NCI-H345 (cell line): ENCODE measurements at places on chromosomes 7 and 10.
A peak's percentile ranks its signal among the peaks of the same experiment; 100 is the strongest.

GRCh38 chr7:156693627-156694026 is 53.1 kb downstream of the RNF32 start:
- no peak for DNase-seq

GRCh38 chr7:26034391-26034790 is 117.6 kb upstream of the NFE2L3 start:
- no peak for DNase-seq

GRCh38 chr10:89431977-89432376 is 17.6 kb downstream of the IFIT5 start:
- DNase-seq, result peak; percentile 7

- no peak for DNase-seq
These were observed 55.7 kb upstream of the SRPK2 start for GRCh38 chr7:105444342-105444987.

DNA sequence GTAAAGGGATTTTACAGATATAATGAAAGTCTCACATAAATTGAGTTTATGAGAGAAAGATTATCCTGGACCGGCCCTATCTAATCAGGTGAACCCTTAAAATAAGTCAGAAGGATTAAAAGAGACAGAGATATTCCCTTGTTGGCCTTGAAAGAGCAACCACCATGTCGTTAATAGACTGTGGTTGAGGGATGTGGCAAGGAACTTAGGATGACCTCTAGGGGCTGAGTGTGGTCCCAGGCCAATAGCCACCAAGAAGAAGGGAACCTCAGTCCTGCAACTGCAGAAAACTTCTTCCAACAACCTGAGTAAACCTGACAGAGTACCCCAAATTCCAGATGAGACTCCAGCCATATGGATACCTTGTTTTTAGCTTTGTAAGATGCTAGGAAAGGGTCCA is 121.5 kb downstream of the POLR1F start:
- DNase-seq, result no peak

DNA sequence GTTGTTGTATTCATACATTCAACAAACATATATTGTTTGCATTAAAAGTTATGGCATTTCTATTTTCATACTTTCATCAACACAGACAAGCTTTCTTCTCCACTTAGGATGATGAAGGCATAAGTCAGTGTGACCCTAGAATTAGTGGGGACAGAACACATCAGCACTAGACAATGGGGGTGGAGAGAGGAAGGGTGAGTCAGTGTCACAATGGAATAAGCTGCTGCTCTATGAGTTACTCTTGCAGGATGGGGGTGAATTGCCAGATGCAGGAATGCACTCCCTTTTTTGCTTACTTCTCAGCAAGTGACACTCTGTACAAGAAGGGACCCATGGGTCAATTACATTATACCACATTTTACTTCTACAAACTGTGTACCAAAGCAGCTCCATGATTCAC is 74.0 kb downstream of the DGKI start:
- DNase-seq, result no peak

- DNase-seq, result peak; percentile 55
These were observed 14.3 kb downstream of the GHRHR start for GRCh38 chr7:30977896-30978564.

DNA sequence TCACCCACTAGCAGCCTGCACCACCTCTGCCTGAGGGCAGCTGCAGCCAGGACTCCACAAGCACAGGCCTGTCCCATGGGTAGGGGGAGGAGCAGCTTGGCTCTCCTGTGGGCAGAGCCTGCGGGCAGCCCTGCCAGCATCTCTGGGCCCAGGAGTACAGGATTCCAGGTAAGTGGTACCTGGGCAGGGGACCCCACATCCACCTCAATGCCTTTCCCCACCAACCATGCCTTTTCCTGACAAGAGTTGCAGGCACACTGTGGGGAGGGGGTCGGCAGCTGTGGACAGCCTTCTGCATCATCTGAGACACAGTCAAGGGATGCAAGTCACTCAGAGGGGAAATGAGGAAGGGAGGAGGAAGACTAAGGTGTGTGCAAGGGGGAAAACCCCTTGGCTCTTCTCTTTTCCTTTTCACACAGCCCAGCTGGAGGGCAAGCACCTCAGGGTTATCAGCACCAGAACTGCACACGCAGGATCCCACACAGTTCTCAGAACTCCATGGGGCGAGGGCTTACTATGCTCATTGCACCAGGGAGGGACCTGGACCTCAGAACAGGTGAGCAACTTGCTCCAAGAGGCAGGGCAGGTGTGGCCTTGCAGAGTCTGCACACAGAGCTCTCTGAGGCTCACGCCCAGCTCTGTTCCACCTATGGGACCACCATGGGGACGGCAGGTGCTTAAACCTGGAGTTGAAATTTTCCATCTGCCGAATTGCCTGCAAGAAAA is 16.5 kb upstream of the ANTXRL start:
- no peak for DNase-seq

GRCh38 chr10:31679936-31680335 is 248.7 kb downstream of the ARHGAP12 start:
- DNase-seq, result no peak

DNA sequence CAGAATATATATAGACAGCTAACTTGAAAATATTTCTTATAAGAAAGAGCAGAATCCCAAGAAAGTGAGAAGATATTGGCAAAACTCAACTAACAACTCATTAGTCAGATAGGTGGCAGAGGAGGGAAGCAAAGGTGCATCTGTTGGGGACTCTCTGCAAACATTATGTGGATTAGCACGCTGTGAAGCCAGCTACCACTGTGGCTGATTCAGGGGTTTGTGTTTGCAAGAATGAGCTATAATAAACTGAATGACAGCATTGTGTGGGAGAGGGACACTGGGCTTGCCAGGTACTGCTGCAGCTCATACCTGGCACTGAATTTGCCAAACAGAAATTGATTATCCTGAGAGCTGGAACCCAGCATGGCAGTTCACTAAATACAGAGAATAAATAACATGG is 170.3 kb upstream of the MINDY3 start:
- no peak for DNase-seq

DNA sequence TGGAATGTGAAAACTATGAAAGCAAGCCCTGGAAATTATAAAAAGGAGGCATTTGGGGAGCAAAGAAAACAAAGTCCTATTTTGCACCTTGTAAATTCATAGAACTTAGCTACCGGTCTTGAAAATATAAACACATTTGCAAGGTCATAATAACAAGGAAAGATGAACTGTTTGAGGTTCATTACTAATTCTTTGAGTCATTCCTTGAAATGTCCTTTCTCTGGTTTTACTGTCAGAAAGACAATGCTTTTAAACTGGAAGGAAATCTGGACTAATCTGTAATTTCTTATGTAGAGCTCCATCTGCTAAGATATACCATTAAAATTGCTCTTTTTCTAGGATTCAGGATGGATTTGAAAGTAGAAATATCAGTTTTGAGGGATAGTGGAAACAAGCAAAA is 1.4 kb downstream of the ERLIN1 start:
- DNase-seq, result no peak

- DNase-seq, result no peak
These were observed 29.1 kb downstream of the EPC1 start for GRCh38 chr10:32317795-32318357.

- no peak for DNase-seq
These were observed 124.3 kb downstream of the SKIDA1 start for GRCh38 chr10:21401196-21401595.

DNA sequence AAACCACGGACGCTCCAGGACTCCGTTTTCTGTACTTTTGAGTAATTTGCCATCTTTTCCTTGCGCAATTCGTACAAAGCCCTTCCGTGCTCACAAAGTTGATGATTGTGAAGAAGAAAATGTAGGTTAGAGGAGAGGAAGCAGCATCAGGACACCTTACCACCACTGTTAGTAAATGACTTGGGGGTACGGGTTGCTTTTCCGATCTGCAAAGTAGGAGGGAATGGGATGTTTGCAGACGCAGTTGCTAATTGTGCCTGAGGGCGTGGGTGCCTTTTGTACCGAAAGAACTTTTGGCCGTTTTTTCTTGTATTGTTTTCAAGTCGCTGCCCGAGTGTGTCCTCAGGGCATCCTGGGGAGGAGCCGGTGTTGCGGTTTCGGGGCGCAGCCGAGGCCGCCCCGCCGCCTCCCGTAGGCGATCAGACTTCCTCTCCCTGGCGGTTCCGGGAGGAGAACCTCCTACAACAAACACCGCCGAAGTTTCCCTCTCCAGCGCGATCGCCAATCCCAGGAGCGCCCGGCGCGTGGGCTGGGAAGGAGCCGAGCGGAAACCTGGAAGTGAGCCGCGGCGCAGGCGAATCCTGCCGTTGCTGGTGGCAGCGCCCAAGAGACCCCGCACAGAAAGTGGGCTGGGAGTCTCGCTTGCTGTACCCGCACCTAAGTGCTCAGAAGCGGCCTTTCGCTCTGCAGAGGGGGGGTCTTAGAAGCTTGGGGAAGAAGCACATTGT is 1.0 kb downstream of the PRR15 start:
- DNase-seq, result no peak

GRCh38 chr10:23375366-23375765 is 30.8 kb upstream of the C10orf67 start:
- no peak for DNase-seq

DNA sequence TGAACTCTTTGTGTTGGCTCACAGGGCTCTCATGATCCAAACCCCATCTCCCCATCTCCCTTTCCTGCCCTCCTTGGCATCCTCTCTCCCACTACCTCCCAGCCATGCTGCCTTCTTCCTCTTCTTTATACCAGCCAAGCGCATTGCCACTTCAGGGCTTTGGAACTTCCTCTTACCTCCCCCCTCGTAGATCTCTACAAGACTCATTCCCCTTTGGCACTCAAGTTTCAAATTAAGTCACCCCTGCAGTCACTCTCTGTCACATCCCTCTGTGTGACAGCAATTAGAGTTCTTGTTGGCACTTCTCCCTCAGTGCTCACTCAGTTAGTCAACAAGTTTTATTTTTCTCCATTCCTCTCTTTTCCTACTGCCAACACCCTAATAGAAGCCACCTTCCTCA is 20.8 kb upstream of the NRP1 start:
- DNase-seq, result no peak

DNA sequence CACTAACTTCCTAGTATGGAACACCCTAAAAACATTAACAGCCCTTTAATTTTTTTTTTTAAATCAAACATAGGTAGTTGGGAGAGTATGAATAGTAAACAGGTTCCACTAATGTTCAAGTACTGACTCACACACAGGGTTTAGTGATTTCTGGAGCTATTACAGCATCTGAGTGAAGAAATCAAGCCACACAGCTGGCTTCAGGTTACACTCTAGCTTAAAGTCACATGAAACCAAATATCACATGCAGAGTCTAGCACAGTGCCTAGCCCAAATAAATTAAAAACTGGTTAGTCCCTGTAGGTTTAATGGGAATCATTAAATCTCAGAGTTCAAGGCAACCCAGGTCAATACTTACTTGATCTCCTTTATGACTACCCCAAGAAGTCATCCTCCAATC is 11.6 kb downstream of the PANK1 start:
- DNase-seq, result no peak

DNA sequence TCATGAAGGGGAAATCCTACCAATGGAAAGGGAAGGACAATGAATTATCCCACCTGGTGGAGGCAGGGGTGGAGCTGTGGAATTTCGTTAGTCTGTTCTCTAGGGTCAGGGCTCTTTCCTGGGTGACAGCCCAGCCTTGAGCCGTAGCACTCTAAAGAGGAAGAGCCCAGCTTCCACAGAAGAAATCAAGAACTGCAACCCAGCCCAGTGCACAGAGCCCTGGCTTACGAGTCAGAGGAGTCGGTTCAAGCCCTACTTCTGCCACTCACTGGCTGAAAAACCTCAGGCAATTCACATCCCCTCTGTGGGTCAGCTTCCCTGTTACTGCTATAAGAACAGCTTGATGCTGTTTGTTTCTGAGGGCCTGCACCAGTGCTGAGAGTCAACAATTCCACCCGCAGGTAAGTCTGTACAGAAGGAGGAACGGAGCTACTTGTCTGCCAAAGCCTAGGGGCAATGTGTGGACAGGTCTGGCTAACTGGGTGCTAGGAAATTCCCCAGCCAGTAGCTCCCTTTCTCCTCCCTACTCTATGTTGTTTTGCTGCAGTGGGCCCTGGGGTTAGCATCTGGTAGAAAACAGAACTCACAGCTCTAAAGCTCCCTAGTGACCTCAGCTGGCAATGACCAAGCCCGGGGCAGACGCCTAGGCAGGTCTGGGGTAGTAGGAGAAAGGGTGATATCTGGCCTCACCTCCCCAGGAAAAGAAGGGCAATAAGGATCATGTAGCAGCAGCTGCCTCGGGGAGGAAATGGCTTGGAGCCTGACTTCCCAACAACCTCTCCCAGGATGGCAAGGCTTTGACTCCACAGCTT is 3.3 kb downstream of the AVPI1 start:
- no peak for DNase-seq

DNA sequence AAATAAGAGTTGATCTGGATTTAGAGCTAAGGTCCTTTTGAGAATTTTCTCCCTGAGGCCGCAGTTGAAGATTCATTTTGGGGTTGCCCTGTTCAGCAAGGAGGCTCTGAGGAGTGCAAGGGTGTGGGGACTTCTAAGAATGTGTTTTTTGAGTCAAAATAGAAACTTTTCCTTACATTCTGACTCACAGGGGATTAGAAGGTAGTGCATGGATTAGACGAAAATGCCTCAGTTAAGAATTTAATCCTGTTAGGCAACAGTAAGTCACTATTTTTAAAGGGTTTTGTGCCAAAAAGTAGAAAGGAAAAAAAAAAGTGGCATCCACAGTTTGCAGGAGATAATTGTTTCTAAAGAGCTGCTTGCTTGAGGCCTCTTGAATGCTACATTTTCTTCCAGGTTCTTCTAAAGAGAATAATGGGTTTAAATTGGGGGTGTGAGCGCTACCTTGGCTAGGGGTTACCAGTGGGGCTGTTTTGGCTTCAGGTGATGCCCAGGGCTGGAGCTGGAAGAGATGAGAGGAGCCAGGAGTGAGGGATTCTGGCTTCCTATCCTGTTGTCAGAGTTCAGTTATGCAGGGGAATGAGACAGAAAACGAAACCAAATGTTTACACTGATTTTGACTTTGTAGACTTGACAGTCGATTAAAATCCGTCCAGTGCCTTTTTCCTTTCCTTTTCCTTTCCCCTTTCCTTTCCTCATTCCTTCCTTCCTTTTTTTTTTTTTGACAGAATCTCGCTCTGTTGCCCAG is 52.9 kb downstream of the BAMBI start:
- DNase-seq, result no peak
